ENCODE measurements at places on chromosomes 12 and 14.

- DNase-seq, result no peak
These were observed 118.6 kb downstream of the TRMT5 start for GRCh38 chr14:60862283-60862682.

DNA sequence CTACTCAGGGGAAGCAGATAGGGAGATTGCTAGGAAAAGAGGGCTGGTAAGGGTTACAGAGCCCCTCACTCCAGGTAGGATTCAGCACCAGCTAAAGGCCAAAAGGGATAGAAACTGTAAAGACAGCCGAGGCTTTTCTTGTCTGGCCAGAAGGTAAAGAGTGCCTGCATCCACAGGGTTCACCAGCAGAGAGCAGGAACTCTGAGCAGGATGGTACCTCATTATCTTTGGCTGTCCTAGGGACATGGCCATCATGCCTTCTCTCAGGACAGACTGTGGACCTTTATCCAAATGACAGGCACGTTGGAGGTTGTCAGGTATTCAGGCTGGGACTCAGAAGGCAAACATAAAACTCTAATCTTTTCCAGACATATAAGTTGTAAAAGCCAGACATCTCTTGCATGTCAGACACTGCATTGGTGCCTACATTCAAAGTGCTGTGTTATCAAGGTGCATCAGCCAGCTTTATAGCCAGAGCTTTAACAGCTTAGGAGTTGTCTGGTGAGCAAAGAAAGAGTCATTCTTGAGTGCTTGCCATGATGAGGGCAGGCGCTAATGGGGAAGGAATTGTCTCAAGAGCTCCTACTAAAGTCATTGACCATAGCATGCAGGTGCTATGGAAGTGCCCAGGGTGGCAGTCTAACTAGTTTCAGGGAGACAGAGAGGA, 89.5 kb downstream of the PELI2 start:
- no peak for DNase-seq

DNA sequence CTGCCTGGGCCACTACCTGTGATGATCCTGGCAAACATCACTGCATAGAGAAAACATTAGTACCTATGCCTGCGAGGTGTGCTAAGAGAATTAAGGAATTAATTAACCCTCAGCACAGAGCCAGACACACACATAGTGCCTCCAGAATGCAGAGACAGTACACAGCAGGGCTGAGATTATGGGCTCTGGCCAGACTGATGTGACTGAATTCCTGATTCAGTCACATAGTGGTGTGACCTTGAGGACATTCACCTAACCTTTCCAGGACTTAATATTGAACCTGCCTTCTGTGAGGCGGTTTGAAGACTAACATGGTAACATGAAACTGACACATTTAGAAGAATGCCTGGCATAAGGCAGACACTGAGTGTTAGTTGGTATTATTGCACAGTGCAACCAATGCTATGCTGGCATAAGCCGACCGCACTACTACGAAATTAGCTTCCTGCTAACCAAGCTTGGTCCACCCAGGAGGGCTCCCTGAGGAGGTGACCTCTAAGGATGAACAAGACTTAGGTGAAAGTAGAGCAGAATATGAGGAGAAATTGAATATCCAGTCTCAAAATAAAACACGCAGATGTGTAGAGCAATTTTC, 32.0 kb upstream of the SELPLG start:
- no peak for DNase-seq

GRCh38 chr12:42588524-42589464, 752 bp downstream of the PRICKLE1 start:
- DNase-seq, result peak; percentile 52

Measured in urothelium cell line (cell line).